ENCODE measurements at places on chromosomes 1 and 21.

DNA sequence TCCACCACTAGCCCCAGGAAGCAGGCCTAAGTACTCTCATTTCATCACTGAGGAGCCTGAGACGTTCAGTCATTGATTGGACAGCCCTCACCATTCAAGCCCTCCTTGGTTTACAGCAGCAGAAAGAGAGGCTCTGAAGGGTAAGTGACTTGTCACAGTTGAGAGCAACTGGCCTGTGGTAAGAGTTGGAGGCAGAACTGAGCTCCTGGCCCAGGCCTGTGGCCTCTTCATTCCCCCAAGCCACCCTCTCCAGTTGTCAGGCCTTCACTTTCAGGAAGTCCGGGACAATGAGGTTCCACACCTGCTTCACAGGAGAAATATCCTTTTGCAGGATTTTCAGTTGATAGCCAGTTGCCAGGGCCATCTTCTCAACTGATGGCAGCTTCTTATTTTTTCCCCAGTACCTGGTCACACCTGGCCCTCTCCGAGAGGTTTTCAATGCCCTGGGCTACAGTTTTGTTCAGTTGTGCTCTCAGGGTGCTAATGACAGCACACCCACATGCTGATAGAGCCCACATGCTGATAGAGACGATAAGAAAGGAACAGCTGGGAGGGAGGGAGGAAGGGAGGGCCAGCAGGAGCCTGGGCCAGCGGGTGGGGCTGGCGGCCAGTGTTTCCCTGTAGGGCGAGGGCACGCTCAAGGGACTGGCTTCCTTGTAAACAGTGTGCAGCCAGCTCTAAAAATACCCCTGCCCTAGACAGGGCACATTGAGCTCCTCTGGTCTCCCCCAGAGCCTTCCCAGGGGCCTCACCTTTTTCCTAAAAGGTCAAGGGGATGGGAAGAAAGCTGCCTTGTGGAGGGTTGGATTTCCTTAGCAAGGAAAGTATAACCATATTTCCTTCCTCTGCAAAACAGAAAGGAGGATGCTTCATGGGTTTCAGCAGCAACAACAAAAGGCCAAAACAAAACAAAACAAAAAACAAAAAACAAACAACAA lies 112.7 kb upstream of the JUN start:
- no peak for DNase-seq

GRCh38 chr1:172184506-172185191 lies 235.8 kb upstream of the C1orf105 start:
- no peak for DNase-seq

GRCh38 chr1:9374748-9375341 lies 82.2 kb downstream of the SPSB1 start:
- no peak for DNase-seq

DNA sequence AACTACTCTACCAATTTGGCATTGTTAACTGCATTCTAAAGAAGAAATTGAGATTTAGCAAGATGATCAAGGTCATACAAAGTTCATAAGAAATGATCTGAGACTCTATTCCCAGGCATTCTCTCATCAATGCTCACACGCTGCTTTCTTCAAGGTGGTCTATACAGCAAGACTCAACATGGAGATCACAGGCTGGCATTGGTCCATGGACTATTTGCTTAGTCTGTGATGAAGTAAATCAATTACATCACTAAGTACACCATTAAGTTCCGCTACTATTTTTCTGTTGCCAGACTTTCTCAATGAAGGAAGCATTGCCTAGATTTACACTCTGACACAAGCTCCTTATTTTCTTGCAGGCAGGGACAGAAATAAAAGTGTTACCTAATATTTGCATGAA lies 51.9 kb upstream of the CYP2J2 start:
- no peak for DNase-seq

- peak; percentile 96 for DNase-seq
These were observed 18.0 kb upstream of the BTG2 start for GRCh38 chr1:203287109-203287893.

DNA sequence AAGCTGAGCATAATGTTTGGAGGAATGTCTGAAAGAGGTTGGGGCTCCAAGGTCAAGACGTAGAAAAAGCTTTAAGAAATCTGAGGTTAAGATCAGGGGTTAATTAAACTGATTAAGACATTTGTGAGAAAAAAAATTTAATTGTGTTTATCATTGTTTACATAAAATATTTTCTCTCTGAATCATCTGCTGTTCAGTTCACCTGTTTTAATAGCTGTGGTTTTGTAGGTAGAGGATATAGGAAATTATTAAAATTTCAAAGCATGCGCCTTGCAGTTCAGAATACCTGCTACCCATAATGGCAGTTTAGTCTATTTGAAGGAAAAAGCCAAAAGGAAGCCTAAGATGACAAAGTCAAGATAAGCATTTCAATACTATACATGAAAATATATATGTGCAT lies 153.2 kb downstream of the SPATA46 start:
- DNase-seq: no peak

DNA sequence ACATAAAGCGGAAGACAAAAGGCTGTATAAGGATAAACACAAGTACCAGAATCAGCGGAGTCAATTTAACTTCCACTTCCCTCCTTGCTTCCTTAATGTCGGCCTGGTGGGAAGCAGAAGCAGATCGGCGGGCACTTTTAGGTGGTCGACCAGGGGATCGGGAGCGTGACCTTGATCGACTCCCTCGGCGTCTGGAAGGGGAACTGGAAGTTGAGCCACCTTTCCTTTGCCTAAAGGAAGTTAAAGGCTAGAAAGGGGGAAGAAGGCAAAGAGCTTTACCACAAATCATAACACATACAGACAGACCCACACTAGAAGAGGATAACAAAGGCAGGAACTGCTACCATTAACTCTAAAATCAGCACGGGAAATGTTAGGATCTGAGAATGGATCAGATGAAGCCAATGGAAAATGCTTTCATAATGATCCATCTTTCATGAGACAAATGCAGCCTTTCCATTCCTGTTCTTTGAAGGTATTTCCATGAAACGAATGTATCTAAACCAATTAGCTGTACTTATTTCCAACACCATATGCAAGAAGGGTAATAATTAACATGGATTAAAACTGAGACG lies 5.7 kb downstream of the LBR start:
- DNase-seq: peak; percentile 28

GRCh38 chr21:39593522-39593921 lies 19.2 kb upstream of the B3GALT5 start:
- no peak for DNase-seq

- DNase-seq: no peak
These were observed 154.9 kb downstream of the CRB1 start for GRCh38 chr1:197422993-197423392.

GRCh38 chr1:244496186-244496585 lies 35.1 kb downstream of the CATSPERE start:
- no peak for DNase-seq

DNA sequence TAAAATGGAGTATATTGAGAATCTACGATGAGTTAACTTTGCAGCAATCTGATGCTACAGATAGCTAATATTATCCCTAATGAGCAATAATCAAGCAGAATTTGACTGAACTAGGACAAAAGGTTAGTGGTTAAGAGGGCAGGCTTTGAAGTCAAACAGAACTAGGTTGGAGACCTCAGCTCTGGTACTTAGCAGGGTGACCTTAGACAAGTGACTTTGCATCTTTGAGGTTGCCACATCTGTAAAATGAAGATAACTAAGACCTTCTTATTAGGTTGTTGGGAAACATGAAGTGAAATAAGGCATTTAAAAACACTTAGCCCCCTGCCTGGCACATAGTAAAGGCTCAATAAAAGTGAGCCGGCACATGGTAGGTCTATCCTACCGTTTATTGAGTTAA lies 4.3 kb upstream of the FUCA1 start:
- DNase-seq: no peak

- DNase-seq: no peak
These were observed 365.8 kb downstream of the VAV3 start for GRCh38 chr1:107599220-107599619.

DNA sequence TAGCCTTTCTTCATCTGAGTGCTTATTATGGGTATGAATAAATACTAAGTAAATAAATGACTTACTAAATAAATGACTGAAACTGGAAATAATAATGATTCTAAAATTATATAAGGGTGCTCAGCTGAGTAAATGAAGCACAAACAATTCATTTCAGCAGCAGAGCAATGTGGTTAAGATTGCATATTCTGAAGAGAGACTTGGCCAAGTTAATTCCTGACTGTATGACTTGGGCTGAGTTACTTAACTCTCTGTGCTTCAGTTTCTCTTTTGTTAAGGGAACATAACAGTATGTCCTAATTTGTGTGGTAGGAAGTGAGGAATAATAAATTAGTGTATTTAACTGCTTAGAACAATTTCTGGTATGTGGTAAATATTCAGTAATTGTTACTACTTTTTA lies 19.1 kb downstream of the AGL start:
- DNase-seq: peak; percentile 11

DNA sequence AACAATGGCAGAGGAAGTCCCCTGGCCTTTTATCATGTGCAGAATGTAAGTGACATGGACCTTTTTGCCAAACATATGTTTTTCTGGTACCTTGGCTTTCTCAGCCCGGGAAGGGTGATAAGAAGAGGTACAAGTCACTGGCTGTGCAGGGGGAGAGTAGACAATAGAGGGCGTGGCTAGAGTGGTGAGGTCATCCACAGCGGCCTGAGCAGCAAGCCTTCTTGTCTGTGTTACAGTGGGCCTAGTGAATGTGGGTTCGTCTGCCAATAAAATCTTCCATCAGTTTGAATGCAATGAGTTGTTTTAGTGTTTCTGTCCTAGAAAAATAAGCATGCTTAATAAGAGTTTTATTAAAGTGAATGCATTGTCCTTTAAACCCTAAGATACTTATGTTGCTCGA lies 59.0 kb upstream of the PGD start:
- DNase-seq: no peak

GRCh38 chr1:81179242-81179641 lies 621.5 kb upstream of the ADGRL2 start:
- no peak for DNase-seq

- no peak for DNase-seq
These were observed 5.0 kb upstream of the CALML6 start for GRCh38 chr1:1910033-1910465.

DNA sequence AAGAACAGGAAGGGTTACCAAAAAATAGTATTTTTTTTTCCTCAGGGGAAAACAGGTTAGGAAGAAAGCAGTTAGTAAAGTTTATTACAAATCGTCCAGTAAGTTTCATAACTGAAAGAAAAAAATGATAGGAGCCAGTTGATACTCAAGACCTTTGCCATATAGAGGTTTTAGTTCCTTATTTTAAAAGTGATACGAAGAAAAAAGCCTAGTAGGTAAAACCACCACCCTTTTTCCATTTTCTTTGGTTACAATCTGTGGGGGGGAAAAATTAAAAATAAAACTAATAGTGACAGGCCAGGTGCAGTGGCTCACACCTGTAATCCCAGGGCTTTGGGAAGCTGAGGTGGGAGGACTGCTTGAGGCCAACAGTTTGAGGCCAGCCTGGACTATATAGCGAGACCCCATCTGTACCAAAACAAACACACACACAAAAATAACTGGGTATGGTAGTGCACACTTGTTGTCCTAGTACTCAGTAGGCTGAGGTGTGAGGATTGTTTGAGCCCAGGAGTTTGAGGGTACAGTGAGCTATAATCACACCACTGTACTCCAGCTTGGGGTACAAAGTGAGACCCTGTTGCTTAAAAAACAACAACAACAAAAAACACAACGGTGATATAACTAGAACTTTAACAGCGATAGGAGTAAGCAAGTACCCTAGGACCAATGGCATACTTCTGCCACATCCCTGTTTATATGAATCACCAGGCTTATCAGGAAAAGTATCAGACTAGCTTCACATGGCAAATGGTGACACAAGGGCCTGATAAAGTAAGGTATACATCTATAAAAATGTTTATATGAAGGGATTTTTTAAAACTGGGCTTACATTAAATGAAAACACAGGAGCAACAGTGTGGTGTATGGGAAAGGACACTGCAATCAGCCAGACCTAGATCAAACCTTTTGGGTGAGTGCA lies 5.4 kb downstream of the TMEM59 start:
- no peak for DNase-seq

GRCh38 chr1:236768601-236769000 lies 26.5 kb upstream of the MTR start:
- no peak for DNase-seq

DNA sequence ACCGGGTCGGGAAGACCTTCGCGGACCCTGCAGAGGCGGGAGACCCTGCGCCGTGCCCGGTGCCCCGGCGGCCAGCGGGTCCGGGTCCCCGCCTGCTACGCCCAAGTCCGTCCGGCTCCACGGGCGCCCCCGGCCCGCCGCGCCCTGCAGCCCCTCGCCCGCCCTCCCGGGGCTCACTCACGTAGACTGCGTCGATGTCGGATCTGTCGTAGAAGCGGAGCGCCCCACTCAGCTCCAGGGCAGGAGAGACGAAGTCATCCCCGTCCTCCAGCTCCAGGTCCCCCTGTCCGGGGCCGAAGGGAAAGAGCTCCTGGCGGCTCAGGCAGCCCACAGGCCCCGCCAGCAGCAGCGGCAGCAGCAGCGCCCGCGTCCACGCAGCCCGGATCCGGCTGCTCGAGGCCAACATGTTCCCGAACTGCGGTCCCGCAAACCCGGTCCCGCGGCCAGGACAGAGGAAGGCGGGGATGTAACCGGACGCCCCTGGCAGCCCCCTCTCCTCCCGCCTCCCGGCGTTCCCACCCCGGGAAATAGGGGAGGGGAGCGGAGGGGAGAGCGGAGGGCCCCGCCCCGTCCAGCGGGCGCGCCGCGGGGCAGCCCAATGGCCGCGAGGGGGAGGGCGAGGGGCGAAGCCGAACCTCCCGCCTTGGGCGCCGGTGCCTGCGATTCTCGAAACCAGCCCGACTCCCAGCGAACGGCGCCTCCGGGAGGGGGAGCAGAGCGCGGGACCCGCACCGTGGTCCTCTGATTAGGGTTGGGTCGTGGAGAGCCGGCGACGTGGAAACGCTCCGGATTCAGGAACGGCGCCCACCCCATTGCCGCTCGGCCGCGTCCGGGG lies at the start of gene NID1:
TSS of gene NID1 (minus strand) at position 417 of the 835 bp plus-strand sequence. CDS start at position 406, 11 bp downstream.
- DNase-seq: peak; percentile 56

DNA sequence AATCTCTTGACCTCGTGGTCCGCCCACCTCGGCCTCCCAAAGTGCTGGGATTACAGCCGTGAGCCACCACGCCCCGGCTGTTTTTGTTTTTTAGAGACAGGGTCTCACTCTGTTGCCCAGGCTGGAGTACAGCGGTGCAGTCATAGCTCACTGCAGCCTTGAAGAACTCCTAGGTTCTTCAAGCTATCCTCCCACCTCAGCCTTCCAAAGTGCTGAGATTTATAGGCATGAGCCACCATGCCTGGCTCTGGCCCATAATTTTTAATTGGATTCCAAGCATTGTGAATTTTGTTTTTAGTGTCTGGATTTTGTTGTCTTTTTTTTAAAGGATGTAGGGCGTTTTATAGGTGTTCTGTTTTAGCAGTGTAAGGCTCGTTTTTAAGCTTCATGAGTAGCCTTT lies 28.6 kb upstream of the TXLNA start:
- DNase-seq: no peak
